ENCODE measurements at places on chromosomes 5 and 9.

- DNase-seq = no peak
Observed at GRCh38 chr5:137264573-137264972, 234.6 kb downstream of the SPOCK1 start.

DNA sequence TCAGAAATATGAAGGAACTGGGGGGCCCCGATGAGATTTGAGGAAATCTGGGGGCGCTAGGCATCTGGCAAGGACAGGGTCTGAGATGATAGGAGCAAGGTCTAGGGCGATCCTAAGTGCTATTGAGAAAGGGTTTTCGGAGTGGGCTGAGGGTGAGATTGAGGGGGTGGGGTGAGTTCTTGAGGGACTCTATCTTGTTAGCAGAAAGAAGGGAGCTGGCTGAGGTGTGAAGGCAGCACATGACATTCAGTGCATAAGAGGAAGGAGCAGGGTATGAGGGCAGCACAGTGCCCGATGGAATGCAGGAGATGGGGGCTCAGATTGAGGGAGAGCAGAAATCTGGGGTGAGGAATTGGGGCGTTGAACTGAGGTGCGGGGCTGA, 640 bp downstream of the TRIM32 start:
- DNase-seq = peak; percentile 3

DNA sequence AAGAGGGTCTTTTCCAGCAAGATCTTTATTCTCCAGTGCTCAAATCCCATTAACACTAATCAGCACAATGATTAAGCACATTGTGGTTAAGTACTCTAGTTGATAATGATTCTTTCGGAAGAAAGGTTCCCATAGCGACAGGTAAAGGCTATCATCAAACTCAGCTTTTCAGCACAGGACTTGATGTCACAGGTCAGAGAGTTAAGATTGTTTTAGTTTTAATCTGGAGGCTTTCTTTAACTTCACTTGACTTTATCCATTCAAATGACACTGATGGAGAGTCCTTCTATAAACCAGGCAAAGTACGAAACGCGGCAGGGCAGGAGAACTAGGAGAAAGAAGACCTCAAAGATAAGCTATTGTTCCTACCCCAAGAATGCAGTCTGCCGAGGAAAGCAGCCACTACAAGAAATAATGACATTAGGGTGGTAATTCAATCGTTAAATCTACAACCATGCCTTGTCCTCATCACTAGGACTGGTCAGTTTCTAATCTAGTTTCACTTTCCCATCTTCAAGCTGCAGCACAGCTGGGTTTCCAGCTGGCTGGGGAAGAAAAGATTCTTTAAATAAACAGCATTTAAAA, 4.6 kb downstream of the NRG2 start:
- DNase-seq = no peak

DNA sequence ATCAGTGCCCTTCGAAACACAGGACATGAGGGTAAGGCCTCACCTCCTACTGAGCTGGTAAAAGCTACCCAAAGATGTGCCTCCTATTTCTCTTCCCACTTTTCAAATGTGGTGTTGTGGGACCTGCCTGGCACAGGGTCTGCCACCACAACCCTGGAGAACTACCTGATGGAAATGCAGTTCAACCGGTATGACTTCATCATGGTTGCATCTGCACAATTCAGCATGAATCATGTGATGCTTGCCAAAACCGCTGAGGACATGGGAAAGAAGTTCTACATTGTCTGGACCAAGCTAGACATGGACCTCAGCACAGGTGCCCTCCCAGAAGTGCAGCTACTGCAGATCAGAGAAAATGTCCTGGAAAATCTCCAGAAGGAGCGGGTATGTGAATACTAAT, 1.9 kb downstream of the IRGM start:
- no peak for DNase-seq

DNA sequence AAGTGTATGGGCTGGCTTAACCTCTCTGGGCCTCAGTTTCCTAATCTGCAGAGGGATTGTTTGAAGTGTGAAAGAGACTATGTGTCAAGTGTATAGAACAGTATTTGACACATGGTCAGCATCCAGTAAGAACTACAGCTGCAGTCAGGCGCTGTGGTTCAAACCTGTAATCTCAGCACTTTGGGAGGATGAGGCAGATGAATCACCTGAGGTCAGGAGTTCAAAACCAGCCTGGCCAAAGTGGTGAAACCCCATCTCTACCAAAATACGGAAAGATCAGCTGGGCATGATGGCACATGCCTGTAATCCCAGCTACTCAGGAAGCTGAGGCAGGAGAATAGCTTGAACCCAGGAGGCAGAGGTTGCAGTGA, 31.9 kb upstream of the STING1 start:
- no peak for DNase-seq

DNA sequence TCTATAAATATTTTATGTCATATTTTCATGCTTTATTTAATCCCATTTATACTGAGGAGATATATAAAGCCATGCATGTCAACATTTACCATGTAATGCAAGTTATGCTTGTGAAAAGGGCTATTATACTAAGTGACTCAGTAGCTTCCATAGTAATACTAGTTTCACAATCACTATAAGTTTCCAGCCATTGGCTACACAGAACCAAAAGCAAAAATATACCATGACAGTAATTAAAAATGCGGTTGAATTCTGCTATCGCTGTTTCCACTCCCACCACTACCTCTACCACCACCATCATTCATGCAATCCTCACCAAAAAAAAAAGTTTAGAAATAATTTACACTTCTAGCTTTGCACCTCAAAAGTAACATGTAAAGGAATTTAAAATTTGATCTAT, 60.2 kb downstream of the MLLT3 start:
- no peak for DNase-seq

DNA sequence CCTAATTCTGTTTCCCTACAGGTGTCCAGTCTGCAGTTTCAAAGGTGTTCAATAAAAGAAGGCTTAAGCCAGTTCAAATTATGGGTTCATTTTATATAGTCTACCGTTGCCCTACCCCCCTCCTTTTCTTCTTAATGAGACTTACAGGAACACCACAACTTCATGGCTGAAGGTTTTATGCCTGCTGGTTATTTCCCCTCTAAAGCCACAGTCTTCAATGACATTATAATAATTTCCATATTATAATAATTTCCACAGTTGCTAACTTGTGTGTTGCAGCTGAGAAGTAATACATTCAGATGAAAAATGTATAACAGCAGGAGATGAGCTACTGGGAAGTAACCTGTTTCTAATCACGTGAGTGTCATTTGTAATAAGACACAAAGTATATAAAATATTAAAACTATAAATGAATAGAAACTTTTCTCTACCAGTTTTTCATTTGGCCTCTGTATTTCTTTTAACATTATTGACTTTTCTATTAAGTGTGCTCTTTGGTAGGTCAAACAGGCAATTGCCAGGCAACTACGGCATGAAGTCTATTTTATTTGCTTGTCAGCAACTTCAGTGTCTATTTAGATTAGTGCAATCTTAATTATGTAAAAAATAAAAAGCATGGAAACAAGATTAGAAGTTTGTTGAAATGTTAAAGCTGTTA, 120.5 kb upstream of the HMHB1 start:
- no peak for DNase-seq

GRCh38 chr5:56876327-56876726, 33.1 kb upstream of the SETD9 start:
- DNase-seq = no peak

DNA sequence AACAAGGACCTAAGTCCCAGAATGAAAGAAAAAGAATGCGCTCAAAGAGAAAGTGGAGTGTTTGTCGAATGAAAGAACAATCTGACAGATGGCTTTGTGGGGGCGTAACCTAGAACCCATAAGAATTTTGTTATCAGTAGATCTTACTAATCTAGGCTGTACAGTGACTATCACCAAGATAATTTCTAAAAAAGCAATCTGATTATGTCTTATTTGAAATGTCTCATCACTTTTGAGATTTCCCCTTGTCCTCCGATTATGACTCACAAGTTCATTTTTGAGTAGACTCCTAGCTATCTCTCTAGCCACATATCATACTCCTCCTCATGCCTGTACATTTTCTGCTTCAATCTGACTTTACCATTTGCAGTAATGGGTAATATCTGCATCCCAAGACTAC, 135.6 kb upstream of the SMARCA2 start:
- DNase-seq = no peak

DNA sequence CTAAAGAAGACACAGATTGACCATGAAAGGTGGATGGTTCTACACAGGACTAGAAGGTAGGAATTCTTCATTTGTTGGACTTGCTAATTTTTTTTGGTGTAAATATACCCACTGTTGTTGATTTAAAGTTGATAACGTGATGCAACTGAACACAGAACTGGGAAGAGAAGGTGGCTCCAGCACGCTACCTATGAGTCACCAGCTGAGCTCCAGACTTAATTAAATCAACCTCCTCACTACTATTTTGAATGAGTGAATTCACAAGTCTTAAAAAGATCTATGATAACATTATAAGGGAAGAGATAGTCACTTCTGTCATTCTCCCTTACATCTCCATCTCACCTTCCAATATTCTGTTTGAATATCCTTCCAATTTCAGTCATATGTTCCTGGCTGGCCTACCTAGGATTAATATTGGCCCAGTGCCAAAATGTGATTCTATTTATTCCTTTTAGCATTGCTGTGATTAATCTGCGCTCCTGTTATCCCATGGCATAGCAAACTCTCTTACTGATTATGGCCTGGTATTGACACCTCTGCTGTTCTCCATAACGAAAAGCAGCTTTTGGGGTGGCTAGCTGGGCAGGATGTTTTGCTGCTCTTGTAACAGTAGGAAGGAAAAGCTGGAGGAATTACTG, 135.9 kb upstream of the CCDC152 start:
- no peak for DNase-seq

DNA sequence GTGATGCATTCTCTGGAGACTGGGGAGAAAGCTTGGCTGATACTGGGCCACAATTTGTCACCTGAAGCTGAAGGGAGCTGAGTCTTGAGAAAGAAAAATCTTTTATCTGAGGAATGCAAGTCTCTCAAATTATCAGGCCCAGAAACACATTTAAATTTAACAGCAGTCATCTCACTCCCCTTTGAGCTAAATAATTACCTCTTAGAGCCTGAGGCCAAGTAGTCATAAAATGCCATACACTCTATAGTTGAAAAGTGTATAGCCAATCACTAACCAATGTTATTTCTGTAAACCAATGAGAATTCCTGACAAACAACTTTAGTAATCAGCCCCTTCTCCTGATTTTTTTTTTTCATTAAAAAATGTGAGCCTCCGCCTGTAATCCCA, 32.7 kb upstream of the DAPK1 start:
- DNase-seq = no peak

- DNase-seq = peak; percentile 88
Observed at GRCh38 chr9:129610473-129611306, 10.2 kb downstream of the C9orf50 start.

DNA sequence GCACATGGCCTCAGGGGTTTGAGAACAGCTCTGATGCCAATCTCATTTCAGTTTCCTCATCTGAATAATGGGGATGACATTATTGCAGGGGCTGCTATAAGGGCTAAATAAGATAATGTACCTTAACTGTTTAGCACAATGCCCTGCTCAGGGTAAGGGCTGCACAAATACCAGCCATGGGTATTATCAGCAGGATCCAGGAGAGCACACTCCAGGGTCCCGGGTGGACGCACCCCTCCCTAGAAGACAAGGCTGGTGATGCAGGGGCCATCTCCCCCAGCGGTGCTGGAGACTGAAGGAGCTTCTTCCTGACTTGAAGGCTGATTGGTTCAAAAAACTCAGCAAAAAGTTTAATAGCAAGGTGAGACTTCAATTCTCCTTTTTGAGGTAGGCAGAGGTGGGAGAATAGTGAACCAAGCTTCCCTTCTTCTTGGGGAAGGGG, 2.7 kb upstream of the CXXC5 start:
- DNase-seq = no peak

DNA sequence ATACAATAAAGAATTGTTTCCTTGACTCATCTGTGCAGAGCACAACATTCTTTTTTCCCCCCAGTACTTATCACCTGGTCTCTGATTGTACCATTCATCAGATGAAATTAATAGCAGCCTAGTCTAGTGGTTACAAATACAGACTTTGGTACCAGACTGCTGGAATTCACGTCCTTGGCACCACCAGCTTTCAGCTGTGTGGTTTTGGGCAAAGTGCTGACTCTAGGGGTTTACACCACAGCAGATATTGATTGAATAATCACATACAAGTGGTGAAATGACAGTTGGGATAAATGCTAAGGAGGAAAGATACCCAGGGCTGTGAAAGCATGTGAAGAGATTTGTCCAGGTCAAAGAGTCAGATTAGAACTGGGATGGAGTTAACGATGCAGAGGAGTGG, 79.3 kb upstream of the ATP10B start:
- DNase-seq = no peak

DNA sequence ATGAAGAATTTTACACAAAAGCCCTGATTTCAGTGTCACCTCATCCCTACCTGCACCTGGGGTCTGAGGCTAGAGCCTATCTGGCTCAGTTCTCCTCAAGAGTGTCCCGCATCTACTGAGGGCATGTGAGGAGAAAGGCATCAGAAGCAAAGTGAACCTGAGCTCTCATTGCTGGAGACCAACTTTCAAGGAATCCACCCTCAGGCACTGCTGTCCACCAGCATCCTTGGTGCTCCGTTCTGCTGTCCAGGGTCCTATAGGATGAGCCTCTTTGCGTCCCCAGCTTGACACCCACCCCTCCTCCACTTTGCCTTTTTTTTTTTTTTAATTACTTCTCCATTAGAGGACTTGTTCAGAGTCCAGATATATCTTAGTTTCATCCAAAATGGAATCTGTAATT, 49.5 kb downstream of the CAMSAP1 start:
- no peak for DNase-seq

DNA sequence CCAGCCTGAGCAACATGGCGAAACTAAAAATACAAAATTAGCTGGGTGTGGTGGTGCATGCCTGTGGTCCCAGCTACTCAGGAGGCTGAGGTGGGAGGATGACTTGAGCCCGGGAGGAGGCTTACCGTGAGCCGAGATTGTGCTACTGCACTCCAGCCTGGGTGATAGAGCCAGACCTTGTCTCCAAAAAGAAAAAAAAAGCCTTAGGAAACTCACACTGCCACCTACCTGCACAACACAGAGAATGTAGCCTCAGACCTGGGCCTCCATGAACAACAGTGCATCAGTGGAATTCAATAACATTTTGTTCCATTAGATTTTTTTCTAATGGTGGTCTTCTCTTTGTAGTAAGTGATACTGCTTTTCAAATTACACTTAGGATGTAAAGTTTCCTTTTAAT, 63.8 kb upstream of the RARS1 start:
- no peak for DNase-seq

DNA sequence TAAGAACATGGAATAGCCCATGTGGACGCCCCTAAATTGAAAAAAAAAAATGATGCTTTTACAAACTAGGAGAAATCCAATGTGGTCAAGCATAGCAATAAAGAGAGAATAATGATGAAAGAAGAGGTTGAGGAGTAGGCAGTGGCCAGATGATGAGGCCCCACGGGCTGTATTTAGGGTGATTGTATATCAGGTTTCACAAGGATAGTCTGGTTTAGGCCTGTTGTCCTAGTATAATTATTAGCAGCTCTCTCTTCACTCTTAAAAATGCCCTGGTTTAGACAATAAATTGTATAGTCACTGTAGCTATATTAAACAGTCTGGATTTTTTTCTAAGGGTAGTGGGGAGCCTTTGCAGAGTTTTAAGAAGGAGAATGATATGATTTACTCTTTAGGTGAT, 102.4 kb upstream of the PRRC1 start:
- DNase-seq = no peak
